ENCODE measurements at places on chromosomes 11 and 22.

- DNase-seq: no peak
These were observed 51.7 kb upstream of the FBXO3 start for GRCh38 chr11:33825854-33826560.

GRCh38 chr22:20853236-20853660 is 5.4 kb downstream of the PI4KA start:
- DNase-seq: no peak

DNA sequence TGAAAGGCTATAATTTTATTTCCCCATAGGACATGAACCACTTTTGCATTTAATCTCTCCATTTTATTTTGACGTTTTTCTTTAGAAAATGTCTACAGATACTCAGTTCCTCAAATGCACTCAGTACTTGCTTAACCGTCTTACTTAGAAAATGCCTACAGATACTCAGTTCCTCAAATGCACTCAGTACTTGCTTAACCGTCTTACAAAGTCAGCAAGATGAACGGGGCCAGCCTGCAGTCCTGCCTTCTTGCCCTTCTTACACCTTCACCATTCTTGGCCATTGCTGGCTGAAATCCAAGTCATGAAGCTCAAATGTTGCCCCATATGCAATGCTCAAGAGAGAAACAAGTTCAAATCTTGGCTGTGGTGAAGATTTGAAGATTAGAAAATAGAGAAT is 34.1 kb downstream of the CSNK2A3 start:
- DNase-seq: no peak

- DNase-seq: no peak
These were observed 11.1 kb upstream of the OSM start for GRCh38 chr22:30277547-30278344.

DNA sequence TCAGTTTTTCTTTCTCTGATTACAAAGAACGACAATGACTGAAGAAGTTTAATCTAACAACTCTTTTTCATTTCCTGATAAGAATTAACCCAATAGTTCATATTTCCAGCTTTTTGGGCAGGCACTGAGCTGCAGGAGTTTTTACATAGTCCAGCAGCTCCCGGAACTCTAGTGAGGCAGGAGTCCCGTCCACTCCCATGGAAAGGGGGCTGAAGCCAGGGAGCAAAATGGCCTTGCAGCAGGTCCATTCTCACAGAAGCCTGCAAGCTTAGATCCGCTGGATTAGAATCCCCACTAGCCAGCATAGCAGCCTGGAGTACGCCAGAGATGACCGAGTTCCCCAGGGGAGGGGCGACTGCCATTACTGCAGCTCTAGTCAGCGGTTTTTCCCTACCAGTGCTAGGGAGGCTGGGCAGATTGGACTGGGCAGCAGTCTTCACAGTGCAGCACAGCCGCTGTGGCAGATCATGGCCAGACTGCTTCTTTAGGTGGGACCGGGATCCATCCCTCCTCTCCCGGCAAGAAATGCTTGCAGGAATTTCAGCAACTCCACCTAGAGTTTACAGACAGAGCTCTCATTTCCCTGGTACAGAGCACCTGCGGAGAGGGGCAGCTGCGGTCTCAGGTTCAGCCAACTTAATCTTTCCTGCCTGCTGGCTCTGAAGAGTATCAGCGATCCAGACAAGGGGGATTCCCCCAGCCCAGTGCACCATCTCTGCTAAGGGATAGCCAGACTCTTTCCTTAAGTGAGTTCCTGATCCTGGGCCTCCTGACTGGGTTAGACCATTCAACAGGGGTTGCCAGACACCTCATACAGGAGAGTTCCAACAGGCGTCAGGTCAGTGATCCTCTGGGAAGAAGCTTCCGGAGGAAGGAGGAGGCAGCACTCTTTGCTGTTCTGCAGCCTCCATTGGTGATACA is 742 bp upstream of the CASP4 start:
- no peak for DNase-seq

GRCh38 chr11:64842851-64843685 is 1.4 kb downstream of the CDC42BPG start:
- no peak for DNase-seq

Data from NCI-H1694 (cell line).